ENCODE measurements at places on chromosomes 12 and 14.

DNA sequence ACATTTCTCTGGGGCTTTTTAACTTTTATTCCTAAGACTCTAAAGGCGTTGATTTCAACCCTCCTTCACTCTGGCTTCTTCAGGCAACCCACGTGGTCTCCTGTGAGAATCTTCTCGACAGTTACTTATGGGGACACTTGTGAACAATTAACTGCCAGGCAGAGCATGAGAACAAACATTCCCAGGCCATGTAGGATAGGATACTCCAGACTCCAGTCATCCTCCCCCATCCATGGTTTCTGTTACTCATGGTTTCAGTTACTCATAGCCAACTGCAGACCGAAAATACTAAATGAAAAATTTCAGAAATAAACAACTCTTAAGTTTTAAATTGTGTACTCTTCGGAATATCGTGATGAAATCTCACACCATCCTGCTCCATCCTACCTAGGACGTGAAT is 19.5 kb downstream of the GPR68 start:
- no peak for DNase-seq

- no peak for DNase-seq
Measured at GRCh38 chr12:89891933-89892332, 183.3 kb upstream of the ATP2B1 start.

DNA sequence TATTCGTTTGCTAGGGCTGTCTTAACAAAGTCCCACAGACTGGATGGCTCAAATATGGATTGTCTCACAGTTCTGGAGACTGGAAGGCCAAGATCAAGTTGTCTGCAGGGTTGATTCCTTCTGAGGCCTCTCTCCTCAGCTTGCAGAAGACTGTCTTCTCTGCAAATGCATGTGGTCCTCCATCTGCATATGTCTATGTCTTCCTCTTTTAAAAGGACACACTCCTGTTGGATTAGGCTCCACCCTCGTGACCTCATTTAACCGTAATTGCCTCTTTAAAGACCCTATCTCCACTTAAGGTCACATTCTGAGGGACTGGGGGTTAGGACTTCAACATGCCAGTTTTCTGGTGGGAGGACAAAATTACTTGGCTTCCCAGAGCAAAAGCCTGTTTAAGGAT is 123.3 kb downstream of the SLC38A6 start:
- DNase-seq: no peak

GRCh38 chr12:71014180-71014785 is 93.7 kb upstream of the PTPRR start:
- DNase-seq: no peak

- DNase-seq: no peak
Measured at GRCh38 chr14:68735856-68736255, 57.0 kb downstream of the ZFP36L1 start.

GRCh38 chr12:92295523-92295922 is 149.9 kb upstream of the BTG1 start:
- no peak for DNase-seq
